ENCODE measurements at places on chromosomes 12 and 14.

- DNase-seq, result no peak
Measured at GRCh38 chr12:96570579-96570978, 81.2 kb downstream of the CFAP54 start.

- DNase-seq, result no peak
Measured at GRCh38 chr12:42583016-42583415, 6.5 kb downstream of the PRICKLE1 start.

DNA sequence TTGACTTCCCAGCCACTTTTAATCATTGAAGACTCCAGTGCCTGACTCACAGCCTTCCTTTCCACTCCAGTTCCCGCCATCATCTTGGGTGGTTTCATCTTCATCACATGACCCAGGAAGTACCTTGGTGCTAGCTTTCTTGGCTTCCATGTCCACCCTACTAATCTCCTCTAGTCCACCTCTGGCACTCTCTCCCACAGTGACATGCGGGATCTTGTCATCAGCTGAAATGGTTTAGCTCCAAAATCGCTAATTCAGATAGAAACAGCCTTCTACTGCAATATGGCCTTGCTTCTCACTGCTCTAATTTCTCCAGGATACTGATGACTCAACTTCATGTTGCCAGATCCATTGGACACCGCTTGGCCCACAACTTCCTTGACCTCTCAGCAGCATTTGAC lies 24.5 kb downstream of the WDR20 start:
- DNase-seq, result no peak

DNA sequence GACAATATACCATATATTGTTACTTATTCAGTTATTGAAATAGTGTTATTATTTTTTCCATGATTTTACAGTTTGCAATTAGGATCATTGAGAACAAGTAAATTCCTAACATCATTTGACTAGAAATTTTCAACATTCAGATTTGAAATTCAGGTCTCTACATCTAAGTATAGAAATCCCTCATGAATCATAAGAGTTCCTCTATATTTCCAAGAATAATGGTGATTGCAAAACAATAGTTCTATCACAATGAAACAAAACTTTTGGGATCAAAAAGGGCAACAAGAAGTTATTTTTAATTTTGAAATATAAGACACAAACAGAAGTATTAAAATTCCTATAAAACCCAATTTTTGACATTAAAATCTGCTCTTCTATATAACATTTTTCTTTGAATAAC lies 10.8 kb downstream of the CLEC1A start:
- no peak for DNase-seq

GRCh38 chr12:120249266-120249874 lies 16.2 kb downstream of the PXN start:
- no peak for DNase-seq

DNA sequence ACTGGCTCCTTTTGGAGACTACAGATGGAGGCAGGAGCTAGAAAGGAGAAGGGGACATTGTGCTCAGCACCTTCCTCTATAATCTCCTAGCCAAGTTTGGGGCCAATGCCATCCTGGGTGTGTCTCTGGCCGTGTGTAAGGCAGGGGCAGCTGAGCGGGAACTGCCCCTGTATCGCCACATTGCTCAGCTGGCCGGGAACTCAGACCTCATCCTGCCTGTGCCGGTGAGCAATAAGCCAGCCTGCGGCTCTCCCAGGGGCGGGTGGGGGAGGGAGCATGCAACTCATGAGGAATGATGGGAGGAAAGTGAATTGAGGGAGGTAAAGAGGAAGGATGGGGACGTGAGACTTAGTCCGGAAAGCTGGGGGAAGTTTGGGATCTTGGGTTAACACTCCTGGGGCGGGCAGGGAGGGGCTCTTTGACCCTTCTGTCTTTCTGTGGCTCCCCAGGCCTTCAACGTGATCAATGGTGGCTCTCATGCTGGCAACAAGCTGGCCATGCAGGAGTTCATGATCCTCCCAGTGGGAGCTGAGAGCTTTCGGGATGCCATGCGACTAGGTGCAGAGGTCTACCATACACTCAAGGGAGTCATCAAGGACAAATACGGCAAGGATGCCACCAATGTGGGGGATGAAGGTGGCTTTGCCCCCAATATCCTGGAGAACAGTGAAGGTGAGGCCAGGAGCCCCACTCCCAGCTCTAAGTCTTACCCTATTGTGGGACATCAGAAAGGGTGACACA lies 3.3 kb downstream of the ENO2 start:
- DNase-seq, result no peak

GRCh38 chr12:89831310-89832095 lies 122.9 kb upstream of the ATP2B1 start:
- no peak for DNase-seq

DNA sequence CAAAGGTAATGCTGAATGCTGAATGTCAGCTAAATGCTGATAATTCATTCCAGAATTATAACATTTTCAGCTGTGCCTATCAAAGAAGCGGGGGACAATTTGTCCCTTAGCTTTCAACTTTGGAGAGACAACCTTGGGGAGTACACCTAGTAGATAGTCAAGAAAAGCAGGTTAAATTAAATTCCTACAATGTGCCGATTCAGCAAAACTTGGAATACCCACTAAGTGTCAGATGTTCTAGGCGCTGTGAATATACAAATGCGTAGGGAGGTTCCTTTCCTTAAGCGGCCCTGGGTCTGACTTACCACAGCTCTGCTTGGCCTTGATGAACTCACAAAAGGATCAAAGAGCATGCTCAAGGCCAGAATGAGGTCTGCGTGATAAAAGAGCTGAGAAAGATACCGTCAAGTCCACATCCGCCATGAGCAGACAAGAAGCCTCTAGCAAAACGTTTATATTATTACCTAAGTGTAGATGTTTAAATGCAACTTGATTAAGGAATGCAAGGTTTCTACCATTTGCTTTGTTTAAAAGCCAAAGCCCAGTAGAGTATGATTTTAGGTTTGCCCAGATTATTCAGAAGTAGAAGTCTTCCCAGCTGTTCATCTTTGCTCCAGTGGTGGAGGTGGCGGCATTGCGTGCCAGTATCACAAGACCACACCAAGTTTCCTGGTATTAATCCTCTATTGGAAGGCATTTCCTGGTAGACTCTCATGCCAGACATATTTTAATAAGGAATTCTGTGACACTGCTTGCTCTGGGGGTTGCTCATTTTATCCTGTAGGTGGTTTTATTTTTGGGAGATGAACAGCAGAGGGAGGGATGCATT lies 368.6 kb downstream of the DPF3 start:
- no peak for DNase-seq

DNA sequence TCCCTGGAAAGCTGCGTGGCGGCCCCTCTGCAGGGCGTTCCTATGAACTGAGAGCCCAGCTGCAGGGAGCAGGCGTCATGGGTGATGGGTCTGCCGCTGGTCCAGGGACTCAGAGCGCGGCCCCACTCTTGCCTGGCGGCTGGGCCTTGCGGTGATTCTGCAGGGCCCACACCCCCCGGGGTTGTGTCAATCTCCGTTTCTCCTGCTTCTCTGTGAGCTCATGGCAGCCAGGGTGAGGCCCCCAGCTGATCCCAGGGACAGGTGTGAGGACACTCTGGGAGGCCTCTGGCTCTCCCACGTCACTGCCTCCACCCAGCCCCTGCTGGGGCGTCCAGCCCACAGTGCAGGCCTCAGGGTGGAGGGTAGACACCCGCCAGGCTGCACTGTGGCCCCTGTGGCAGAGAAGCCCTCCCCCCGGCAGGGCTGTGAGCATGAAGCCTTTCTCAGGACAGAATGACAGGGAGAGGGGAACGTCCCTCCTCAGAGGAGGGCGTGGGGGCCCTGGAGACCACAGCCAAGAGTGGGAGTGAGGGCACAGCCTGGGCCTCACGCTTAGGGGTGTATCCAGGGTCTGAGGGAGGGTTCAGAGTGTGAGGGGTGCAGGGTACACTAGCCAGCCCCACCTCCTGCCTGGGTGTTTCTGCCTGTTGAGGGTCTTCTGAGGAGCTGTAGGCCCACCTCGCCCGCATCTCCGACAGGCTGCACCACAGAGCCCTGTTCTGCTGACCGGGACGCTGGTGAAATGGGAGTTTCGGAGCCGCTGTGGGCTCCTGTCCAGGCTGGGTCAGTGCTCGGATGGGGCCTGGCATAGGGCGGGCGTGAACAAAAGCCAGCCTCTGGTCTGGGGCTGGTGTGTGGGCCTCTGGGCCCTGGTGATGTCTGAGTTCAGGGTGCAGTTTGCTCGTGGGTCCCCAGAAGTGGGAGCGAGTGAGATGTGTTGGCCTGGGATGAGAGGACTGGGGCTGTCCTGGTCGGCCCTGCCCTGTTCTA lies 26.7 kb upstream of the CRIP2 start:
- no peak for DNase-seq
